ENCODE measurements at places on chromosomes 3 and 15.

DNA sequence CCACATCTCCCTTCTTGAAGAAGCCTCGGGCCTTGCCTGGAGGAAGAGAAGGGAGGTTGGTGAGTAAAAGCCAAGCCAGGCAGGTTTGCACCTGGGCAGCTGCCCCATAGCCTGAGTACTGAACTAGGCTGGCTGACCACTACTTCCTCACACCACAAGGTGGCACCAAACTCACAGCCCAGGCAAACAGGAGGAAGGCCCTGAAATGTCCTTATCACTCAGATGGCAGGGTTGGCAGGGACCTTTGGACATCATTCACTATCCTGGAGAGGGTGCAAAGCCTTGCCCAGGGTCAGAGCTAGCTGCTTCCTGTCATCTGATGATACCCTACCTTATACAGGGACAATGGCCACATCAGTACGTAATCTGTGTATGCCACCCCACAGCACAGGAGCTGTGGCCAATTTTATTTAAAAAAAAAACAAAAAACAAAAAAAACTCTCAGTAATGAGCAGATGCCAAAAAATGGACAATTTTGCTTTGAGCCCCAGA is 2.2 kb upstream of the GRAMD2A start:
- peak; percentile 79 for DNase-seq

- no peak for DNase-seq
These were observed 145.3 kb upstream of the ROPN1 start for GRCh38 chr3:124137216-124137615.

DNA sequence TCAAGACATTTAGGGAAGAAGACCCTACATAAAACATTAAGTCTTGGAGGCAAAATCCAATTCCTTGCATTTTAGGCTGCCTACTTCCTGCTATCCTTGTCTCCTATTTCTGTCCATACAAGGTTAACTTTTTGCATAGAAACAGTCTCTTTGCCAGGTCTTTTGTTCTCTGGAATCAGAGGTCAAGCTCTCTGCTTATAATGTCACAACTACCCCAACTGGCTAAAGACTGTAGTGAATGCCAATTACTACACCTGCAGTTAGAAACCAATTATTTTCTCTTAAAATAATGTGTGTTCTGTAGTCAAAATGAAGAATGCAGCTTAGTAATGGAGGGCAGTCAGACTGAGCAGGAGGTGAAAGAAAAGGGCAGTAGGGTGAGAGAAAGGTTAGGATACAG is 856.2 kb downstream of the TUSC7 start:
- no peak for DNase-seq

DNA sequence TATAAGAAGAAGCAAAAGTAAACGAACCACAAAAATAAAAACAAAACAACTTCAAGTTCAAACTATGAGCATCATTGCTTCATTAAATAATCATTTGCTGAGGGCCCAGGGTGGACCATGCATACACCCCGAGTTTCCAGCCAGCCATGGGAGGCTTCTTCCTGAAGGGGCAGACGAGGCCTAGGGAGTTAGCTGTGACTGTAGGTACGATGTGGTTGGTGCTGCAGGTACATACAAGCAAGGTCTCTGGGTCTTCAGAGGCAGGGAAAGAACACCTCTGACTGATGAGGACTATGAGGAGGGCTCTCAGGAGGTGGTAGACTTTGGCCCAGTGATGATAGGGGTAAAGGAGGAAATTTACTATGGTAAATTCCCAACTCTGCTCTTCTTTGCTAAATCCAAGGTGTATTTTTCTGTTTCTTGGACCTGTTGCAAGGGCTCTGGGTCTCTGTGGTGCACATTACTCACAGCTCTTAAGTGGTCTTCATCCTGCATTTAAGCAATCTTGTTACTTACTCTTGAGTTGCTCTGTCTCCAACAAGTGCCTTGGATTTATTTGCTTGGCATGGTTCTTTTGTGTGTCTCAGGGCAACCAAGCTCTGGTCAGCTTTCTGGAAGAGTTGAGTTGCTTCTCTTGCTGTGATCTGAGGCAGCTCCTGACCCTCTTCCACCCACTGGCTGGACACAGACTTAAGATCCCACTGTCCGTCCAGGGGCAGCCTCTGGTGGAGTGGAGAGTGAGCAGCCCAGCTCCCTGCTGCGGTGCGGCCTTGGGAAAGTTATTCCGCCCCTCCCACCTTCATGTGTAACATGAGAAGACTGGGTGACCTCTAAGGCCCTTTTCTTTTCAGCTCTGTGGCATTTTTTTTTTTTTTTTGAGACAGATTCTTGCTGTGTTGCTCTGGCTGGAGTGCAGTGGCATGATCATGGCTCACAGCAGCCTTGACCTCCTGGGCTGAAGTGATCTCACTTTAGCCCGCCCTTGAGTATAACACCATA is 56.1 kb upstream of the KIF23 start:
- no peak for DNase-seq

DNA sequence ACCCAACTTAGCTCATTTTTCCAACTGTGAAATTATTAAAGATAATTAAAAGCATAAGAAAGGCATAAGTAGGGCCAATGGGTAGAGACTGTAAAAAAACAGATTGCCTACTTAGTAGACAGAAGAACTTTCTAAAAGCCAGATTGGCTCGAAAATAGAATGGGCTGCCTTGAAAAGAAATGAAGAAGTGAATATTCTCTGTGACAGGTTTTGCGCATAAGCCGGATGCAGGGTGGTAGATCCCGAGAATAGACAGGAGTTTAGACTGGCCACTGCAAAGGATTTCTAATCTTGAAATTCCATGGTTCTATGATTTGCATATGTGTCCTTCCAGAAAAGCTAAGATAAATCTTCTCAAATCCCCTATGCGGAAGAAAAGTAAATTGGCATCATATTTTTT is 173.3 kb upstream of the ICE2 start:
- DNase-seq = no peak

GRCh38 chr3:189588475-189589178 is 42.6 kb upstream of the TP63 start:
- DNase-seq = no peak

GRCh38 chr15:60423537-60423936 is 25.8 kb upstream of the ANXA2 start:
- no peak for DNase-seq

DNA sequence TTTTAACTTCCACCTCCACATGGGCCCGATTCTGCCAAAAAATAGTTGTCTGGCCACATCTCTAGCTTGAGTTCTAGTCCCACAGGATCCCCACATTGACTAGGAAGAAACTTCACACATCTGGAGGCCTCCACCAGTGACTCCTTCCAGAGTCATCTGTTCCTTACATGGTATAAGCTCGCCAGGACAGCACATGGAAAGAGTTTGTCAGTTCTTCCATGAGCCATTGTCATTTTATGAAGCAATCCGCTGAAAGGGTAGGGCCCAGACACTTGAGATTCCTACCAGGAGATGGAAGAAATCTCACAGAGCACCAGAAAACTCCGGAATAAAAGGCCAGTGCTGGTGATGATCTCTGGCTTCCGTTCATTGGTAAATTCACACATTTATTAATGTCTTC is 350.5 kb upstream of the ICE2 start:
- no peak for DNase-seq

DNA sequence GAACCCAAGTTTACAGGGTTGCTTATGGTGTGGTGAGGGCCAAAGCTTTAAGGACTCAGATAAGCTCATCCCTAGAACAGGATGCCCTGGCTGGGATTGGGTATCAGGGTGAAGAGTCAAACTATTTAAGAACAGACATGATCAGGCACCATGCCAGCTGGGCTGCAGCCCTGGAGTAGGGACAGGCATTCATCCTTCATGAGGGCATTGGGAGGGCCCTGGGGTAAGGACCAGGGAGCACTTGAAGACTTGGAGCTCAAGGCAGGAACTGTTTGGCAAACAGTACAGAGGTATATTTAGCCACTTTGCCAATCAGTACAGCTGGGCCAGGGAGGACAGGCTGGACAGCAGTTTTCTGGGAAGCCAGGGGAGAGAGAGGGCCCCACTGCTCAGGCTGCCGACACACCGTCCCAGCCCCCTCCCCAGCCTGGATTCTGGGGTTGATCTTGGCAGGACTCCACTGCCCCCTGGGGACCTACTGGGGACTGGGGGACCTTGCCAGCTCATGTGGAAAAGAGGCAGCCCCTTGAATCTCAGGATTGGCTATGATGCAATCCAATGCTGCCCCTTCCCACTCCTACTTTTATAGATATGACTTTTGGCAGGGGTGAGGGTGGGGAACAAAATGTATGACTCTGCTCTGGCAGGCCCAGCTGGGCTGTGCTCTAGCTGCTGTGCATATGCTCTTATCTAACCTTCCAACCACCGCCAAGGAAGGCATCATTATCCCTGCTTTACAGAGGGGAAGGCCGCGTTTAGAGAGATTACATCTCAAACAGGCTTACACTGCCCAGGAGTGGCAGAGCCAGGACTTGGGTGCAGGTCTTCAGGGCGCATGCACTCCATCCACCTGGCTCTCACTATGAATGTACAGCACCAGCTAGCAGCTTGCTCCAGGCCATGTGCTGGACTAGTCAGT is 2.3 kb downstream of the PLA2G4E start:
- DNase-seq = no peak

DNA sequence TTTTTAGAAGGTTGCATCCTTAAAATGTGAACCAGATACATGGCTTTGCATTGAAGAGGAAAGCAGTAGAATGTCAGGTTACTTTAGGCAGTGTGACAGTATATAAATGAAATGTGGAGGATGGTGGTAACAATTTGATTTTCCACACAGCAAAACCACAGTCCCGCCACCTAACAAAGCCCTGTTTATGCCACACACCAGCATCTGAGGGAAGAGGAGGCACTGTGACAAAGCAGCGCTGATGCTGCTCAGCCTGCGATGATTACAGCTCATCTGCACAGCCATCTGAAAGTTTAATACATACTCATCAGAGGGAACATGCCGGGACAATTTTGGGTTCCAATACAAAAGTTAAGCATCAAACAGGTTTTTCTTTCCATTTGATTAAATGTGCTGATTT is 8.9 kb downstream of the RNF7 start:
- DNase-seq = no peak

DNA sequence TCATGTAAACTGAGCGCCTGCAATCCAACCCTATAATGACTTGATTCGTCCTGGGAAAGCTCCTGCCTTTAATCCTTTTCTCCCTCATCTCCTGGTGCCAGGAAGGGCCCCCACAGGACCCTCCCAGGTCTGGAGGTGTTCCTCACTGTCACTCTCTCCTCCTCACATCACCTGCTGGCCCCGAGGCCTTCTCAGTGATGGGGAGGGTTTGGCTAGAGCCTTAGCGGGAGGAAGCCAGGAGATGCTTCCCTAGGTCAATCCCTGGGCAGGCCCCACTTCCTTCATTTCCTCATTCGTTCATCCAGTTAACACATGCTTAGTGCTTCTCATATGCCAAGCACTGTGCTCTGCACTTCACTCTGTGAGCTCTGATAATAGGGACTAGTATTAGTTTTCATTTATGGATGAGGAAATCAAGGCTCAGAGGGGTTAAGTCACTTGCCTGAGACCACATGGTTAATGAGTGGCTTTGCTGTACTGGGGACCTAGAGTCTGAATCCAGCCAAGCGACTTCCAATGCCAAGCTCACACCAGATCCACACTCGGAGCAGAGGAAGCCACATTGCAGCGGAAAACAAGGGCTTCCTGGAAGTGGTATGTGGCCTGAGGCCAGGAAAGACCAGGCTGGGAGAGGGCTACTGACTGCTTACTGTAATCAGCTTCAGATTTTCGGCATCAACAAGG is 50.3 kb upstream of the CHRNB4 start:
- no peak for DNase-seq

- no peak for DNase-seq
These were observed 16.1 kb upstream of the RARRES1 start for GRCh38 chr3:158748237-158748828.

DNA sequence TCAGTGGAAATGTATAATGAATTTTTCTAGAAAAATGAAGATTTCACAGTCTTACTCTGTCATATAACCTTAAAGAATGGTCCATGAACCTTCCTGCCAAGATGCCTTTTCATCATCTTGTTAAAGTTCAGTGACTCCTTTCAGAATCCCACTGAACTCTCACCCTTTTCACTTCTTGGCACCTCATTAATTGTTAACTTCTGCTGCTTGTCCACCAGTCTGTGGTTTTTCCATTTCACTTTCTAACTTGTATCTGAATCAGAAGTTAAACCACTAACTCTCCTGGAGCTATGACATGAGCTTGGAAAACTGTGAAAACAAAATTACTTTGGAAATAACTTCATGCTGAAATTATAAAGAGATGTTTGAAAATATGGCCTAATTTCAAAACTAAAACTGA is 281.2 kb upstream of the ALCAM start:
- DNase-seq = no peak

- no peak for DNase-seq
These were observed 10.4 kb upstream of the ARIH1 start for GRCh38 chr15:72463702-72464101.

GRCh38 chr15:75732809-75733451 is 20.3 kb upstream of the CSPG4 start:
- DNase-seq = peak; percentile 91

DNA sequence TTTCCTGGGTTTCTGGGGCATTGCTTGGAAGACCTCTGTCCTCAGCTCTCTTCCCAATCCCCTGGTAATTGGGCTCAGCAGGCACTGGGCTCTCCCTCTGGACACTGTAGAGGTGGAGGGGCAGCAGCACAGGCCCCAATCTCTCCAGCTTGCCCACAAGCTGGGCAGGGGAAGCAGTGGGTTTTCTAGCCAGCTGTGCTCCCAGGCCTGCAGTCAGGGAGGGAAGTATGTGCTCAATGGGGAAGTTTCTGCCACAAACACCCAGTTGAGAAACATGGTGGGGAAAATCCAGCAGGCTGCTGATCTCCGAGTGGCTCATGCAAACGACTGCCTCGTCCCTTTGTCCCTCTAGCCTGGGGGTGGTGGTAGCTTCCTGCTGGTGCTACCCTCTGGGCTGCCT is 12.8 kb upstream of the RFT1 start:
- no peak for DNase-seq

DNA sequence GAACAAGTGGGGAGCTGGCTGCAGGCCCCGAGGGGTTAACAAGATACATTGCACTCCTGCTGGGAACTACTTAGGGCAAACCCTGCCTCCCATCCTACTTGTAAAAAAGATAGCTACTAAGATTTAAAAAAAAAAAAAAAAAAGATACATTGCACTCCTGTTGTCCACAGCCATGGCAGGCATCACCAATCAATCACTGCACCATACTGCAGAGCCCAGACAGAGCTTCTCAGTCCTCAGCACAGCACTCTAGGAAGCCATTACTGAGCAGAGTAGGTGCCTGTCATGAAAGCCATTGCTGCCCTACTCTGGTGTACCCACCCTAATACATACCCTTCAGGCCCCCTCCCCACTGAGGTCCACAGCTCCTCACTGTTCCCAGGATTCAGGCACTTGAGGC is 64.8 kb downstream of the RASGRF1 start:
- no peak for DNase-seq

DNA sequence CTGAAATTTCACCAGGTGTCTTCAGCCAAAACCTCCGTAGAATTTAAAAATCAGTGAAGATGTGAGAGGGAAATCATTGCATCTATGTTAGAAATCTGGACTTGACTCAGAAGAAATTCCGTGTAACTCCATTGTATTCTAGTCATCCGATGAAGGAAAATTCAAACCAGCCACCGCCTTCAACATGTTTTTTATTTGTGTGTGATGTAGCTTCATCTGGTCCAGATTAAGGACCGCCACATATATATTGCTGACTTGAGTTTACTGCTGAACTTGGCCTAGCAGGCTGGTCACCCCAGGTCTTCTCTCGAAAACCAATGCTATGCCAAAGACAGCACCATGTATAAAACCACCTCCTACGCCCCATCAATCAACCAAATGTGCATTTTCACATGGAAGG is 120.9 kb downstream of the FOXP1 start:
- DNase-seq = no peak

GRCh38 chr3:139797724-139798343 is 120.1 kb upstream of the NMNAT3 start:
- DNase-seq = no peak
